ENCODE measurements at places on chromosomes 4 and X.

- no peak for DNase-seq
Observed at GRCh38 chrX:103910430-103910829, 52.0 kb upstream of the TMSB15B start.

DNA sequence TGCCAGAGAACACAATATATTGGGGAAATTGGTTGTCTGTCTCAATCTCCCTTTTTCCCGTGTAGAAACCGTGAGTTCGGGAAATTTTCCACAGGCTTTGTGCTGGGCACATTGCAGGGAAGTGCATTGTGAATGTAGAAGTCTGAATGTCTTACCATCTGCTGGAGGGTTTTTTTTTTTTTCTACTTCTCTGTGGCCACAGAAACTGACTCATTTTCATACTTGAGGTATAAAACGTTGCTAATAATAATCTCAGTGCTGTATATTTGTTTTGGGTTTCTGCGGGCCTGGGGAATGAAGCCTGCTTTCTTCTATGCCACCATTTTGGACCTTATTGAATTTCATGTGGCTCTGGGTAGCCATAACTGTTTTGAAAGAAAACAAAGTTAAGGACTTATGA, 1001.2 kb downstream of the STIM2 start:
- no peak for DNase-seq

- no peak for DNase-seq
Observed at GRCh38 chr4:169234137-169234855, 36.5 kb downstream of the SH3RF1 start.

DNA sequence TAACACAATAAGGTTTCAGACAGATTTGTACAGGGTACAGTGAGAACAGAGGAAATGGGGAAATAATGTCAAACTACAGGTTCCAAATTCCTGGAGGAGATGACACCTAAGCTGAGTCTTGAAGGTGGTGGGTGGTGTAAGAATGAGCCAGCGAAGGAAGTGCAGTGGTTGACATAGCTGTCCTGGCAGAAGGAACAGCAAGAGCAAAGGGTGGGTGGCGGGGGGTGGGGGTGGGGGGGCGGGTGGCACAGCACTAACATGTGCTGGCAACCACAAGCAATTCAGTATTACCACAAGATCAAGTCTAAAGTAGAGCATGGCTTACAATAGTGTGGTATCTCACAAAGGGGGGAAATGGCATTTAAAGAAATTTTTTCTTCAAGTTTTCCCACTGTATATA, 13.1 kb upstream of the G3BP2 start:
- DNase-seq = no peak

DNA sequence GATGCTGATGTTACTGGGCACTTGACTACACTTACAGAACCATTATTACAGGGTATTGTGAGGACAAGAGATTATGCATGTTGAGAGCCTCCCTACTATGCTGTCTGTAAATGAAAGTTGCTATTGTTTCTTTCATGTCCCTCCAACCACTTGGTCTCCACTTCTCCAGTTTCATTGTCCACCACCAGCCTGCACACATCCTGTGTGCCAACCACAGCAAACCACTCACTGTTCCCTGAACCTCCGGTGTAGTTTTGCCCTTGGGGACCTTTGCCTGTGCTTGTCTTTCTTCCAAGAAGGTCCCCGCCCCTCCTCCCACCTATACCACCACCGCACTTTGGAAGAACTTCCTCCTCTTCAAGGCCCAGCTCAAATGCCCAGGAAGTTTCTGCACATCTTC, 43.1 kb upstream of the AFF2 start:
- no peak for DNase-seq

DNA sequence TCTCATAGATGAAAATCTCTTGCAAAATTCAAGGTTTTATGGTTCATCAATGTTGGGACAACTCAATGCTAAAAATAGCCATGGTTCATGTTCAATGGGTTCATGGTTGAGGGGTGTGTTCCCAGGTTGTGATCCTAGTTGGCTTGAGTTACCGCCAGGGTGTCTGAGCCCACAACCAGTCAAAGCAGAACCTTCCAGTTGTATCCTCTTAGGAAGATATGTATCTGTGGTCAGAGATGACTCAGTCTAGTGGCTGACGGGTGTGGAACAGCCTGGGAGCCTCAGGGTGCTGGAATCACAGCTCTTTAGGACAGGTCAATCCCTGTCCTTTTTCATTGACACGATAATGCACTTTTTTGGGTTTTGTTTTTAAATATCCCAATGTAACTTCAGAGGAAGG, 192.3 kb upstream of the NR3C2 start:
- DNase-seq = no peak

DNA sequence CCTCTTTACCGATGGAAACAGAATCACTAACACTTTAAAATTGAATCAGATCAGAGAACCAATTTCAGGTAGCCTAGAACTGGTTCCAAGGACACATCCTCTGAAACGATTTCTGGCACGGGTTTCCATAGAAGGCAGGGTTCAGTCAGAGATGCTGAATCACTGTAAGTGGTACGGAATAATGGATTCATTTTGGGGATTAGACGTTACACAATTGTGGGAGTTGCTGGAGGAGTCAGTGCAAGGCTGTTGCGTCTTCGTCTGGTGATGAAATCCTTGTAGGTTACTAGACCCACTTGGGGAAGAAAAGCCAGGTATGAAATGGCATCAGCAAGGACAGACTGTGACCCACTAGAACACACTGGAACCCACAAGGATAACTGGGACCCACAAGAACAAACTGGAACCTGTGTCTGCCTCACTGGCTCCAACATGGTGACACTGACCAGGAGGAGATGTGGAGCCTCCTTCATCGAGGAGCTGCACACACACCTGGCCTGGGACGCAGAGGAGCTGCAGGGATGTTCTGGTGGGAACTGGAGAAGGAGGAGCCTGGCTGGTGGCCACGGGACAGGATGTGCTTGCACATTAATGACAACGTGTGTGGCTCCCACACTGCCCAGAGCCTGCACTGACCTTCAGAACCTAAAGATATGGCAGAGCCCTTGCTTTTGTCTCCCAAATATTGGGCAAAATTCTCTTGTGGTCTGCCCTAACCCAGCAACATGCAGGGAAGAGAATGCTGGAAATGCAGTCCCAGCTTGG, 105.1 kb downstream of the TRAPPC11 start:
- DNase-seq = no peak

DNA sequence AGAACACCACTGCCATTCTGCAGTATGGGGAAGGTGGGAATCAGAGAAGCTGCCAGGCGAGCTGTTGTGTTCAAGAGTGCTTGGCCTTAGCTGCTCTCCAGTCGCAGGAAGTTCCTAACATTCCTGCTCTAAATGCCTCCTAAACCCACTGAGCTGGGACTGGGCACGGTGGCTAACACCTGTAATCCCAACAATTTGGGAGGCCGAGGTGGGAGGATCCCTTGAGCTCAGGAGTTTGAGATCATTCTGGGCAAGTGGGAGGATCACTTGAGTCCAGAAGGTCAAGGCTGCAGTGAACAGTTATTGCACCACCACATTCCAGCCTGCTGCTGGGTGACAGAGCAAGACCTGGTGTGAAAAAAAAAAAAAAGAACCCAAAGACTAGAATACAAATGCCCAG, 690.3 kb upstream of the FAM241A start:
- no peak for DNase-seq

DNA sequence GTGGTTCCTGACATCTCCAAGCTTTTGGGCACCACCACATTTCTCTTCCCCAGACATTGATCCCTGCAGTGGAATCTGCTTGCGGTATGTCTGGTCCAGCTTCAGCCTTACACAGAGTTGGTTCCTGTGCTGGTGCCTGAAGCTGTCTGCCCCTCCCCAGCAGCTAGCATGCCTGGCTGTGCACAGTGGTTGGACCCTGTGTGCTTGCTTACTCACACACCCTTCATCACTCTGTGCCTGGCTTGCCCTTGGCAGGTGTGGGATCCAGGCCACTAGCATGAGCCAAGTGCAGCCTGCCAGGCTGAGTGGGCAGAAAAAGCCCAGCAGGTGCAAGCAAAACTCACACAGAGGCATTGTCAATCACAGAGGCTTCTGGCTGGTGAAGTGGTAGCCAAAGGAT, 473.8 kb downstream of the ACTRT1 start:
- DNase-seq = no peak

DNA sequence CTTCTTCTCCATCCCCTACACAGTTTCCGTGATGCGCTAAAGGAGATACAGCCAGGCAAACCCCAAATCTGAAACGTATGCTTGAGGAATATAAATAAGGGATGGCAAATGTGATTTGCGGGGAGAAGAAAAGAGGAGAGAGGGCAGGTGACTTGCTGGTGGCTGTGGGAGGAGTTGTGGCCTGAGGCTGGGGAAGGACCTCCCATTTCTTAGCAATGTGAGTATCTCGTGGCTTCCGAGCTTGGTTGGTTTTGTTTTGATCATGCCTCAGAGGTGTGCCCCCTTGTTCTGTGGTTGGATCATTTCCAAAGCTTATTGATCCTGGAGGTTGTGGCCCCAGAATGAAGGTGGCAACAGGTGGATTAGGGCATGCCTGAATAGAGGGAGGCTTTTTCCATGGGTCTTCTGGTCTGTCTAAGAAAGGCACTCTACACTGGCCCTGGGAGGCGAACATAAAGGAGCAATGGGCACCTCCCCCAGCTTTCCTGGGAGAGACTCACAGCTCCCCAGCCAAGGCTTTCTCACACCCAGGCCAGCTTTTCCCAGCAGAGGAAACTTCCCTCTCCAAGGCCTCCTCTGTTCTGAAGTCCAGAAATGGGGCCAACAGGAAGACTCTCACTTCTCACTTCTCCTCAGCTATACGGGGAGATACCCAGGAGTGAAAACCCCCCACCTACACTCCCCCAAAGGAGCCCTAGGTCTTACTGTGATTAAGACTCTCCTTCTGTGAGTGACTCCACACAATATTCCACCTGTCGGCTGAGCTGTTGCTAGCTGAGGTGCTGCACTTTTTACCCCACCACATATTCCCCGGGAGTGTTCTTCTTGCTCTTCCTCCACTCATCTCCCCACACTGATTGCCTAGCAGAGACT, 40.0 kb downstream of the C4orf51 start:
- DNase-seq = no peak

- DNase-seq = no peak
Observed at GRCh38 chrX:132539611-132540010, 50.8 kb upstream of the MBNL3 start.

Measured in stimulated activated CD4-positive, alpha-beta T cell treated with anti-CD3 and anti-CD28 coated beads, Interleukin-1b, Interleukin-23, amount 100 ng/mL, for 4 hours (primary cell).